CD8-positive, alpha-beta memory T cell (primary cell): ENCODE measurements at places on chromosomes 5 and 9.

GRCh38 chr5:59829922-59830321, 63.6 kb downstream of the PDE4D start:
- DNase-seq: no peak

- DNase-seq: no peak
Observed at GRCh38 chr5:50800410-50800809, 134.0 kb downstream of the PARP8 start.

GRCh38 chr5:174166231-174167079, 120.9 kb downstream of the NSG2 start:
- no peak for DNase-seq

GRCh38 chr5:107464876-107465275, 205.9 kb downstream of the EFNA5 start:
- DNase-seq: no peak

GRCh38 chr9:660227-660626, 181.3 kb upstream of the DMRT1 start:
- DNase-seq: no peak

DNA sequence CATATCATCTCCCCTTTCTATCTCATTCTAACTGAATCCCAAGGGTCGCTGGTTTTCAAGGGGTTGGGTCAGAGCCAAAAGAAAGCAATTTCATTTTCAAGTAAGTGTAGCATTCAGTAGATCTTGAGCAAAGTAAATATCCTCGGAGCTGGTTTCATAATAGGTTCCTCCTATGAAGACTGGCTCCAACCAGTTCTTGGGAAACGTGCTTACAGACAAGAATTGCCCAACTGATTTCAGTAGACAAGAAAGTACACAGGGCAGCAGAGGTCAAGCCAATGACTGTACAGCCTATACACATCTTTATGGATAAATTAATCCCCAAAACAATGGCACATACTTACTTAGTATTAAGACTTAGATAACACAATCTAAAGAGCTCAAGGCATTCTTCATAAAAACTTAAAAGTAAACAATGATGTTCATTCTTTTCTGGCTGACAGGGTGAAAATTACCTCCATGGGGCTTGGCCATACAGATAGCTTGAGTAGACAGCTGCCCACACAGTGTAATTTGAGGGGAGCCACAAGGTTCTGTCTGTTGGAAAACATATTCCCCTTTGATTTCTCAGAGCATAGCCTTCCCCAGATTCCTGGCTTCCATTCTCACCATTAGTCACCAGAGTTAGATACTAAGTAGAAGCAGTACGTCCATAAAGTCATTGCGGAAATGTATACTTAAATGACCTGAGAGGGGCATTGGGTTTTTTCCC, 163.9 kb downstream of the ARRDC3 start:
- no peak for DNase-seq

DNA sequence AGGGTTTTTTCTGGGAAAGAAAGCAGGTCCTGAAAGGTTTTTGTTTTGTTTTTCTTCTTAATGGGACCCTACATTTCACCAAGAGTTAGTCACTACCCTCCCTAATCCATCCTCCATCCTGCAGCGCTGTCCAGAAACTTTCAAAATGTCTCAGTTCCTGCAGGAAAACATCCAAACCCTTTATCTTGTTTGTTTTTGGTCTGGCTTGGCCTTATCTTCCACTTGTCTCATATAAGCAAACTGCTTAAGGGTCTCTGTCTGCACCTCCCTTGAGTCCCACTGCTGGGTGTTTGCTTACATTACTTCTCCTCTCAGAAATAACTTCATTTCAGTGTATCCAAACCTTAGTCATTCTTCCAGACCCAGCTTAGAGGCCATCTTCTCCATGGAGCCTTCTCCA, 11.0 kb upstream of the TRAF1 start:
- no peak for DNase-seq

DNA sequence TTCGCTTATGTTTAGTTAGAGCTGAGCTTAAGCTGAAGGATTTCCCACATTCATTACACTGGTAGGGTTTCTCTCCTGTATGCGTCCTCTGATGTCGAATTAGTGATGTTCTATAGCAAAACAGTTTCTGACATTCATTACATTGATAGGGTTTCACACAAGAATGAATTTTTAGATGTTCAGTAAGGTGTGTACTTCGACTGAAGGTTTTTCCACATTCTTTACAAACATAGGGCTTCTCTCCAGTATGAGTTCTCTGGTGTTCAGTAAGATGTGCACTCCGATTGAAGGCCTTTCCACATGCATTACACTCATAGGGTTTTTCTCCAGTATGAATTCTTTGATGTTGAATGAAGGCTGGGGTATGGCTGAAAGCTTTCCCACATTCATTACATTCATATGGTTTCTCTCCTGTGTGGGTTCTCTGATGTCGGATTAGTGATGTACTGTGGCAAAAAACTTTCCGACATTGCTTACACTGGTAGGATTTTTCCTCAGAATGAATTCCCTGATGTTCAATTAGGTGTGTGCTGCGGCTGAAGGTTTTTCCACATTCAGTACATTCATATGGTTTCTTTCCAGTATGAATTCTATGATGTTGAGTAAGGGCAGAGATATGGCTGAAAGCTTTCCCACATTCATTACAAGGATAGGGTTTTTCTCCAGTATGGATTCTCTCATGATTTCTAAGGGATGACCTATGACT, 14.6 kb downstream of the ZNF883 start:
- no peak for DNase-seq

GRCh38 chr5:33692980-33693379, 198.8 kb downstream of the ADAMTS12 start:
- no peak for DNase-seq

DNA sequence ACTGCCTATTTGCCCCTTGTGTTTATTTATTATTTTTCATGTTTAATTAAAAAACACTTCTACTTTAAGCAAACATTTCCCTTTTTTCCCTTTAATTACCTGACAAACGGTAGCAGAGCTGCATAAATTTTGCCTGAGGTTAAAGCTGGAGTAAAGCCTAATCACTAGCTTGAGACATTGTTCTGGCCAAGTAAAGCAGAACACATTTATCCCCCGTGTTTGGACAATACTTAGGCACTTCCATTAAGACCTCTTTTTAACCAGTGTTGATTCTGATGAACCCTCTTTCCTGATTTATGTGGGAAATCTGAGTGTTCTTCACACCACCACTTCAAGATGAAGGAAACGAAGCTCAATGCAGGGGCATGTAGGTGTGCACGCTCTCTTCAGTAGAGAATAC, 54.5 kb downstream of the BNC2 start:
- DNase-seq: no peak

DNA sequence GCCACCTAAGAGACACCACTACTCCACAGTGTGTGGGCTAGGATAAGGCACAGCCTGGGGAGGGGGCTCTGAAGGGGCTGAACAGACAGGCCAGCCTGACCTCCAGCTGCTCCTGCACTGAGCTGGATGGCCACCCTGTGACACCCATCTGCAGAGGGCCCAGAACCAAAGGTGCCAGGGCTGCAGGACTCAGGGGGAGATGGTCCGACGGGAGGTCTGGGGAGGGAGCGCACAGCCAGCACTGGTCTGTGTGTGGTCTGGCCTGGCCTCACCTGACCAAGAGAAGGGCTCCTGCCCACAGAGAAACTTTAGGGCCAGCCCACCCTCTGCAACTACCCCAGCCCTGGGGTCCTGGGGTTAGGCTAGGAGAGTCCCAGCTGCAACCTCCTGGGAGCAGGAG, 789 bp downstream of the LTC4S start:
- DNase-seq: no peak

DNA sequence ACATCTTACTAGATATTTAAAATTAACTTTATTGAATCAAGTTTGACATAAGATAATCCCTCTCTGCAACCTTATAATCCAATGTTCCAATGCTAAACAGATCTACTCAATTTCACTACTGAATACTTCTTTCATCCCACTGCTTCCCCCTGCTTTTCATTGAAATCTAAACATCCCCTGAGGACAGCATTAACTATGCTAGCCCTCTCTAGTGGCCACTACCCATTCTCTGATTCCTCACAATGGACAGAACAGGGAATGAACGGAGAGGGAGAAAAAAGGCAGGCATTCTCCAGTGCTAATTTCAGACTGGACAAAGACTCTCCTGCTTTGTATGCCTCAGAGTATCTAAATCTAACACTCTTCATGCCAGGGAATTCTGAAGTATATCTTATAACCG, 54.3 kb upstream of the RGS7BP start:
- no peak for DNase-seq

- DNase-seq: no peak
Observed at GRCh38 chr9:87216897-87217455, 269.7 kb upstream of the GAS1 start.

- no peak for DNase-seq
Observed at GRCh38 chr5:7348168-7348854, 47.6 kb upstream of the ADCY2 start.

- no peak for DNase-seq
Observed at GRCh38 chr9:120878188-120879130, 1.5 kb upstream of the PHF19 start.

GRCh38 chr9:36158122-36158521, 11.1 kb upstream of the CCIN start:
- no peak for DNase-seq

DNA sequence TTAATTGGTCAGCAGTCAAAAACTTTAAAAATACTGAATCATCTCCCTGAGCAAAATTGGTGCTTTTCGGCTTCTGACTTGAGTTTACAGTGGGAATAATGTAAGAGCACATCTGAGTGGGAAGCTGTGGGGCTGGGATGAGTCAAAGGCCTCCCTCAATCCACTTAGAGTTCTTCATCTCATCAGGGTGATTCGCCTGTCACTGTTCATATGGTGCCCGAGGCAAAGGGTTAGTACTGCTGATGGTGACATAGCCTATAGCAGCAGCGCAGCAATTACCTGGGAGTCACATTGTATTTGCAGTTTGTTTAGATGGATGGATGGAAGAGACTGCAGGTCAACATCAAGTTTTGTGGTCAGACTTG, 113.8 kb upstream of the ZNF608 start:
- DNase-seq: no peak

DNA sequence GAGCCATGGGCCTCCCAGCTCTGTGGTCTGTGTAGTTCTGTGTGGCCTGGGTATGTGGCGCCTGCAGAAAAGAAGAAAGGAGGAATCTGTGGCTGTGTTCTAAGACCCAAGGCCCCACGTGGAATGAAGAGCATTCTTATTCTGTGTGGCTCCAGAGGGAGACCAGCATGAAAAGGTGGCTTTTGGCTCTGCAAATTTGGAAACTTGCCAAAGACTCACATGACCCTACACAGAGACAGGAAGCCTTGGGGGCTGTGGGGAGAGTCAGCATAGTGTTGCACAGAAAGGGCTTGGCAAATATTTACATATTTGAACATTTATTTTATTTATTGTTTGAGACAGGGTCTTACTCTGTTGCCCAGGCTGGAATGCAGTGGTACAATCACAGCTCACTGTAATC, 193.3 kb downstream of the TMEM38B start:
- DNase-seq: no peak

GRCh38 chr5:2129568-2130272, 247.0 kb upstream of the IRX4 start:
- DNase-seq: no peak

- no peak for DNase-seq
Observed at GRCh38 chr5:87722286-87722685, 309.6 kb upstream of the CCNH start.

- DNase-seq: no peak
Observed at GRCh38 chr9:74742792-74743730, 144.7 kb downstream of the TRPM6 start.

- DNase-seq: no peak
Observed at GRCh38 chr5:115735108-115735998, 81.1 kb downstream of the CDO1 start.

GRCh38 chr9:76034049-76034448, 143.6 kb downstream of the PCSK5 start:
- DNase-seq: no peak
